ENCODE measurements at places on chromosomes 3 and 15. TPM values are rescaled to one million over a fixed set of nuclear protein-coding genes. Genes with fewer than 3 reads are reported as not detected.

GRCh38 chr3:63150880-63151279, 127.2 kb upstream of the SYNPR start:
- no peak for DNase-seq

GRCh38 chr15:65303687-65304380, 643 bp upstream of the RNU5B-1 start:
- peak; percentile 79 for DNase-seq

- no peak for DNase-seq
Observed at GRCh38 chr3:132911741-132912415, 126.3 kb upstream of the TMEM108 start.

The ZNF80 gene
- not detected for polyA plus RNA-seq

GRCh38 chr3:12957339-12957738, 115.9 kb downstream of the IQSEC1 start:
- no peak for DNase-seq

The MYZAP gene
- polyA plus RNA-seq, result 6.3 TPM

DNA sequence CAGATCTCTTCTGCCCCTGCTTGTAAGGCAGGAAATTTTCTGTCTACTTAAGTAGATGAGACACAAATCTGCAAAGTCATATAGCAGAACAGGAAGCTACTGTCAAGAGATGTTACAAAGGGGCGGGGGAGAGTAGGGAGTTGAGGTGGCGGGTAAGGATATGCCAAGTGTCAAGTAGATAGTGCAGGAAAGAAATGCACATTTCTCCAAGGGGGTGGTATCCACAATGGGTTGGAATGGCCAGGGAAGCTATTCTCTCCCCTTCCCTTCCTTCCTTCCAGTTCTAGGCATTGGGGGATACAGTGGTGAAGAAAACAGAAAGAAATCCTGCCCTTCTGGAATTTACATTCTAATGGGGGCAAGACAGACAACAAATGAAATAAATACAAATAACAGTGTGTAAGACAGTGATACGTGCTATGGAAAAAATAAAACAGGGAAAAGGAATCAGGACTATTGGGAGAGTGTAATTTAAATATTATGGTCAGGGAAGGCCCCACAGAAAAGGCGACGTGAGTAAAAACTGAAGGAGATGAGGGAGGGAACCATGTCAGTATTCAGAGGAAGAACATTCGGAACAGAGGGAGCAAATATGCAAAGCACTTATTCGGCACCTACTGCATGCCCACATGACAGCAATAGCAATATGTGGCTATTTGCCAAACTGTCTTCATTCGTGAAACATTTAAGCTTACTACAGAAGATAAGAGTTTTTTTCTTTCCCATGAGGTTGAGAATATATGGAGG, 42.8 kb upstream of the RNU6-1 start:
- DNase-seq, result peak; percentile 15

DNA sequence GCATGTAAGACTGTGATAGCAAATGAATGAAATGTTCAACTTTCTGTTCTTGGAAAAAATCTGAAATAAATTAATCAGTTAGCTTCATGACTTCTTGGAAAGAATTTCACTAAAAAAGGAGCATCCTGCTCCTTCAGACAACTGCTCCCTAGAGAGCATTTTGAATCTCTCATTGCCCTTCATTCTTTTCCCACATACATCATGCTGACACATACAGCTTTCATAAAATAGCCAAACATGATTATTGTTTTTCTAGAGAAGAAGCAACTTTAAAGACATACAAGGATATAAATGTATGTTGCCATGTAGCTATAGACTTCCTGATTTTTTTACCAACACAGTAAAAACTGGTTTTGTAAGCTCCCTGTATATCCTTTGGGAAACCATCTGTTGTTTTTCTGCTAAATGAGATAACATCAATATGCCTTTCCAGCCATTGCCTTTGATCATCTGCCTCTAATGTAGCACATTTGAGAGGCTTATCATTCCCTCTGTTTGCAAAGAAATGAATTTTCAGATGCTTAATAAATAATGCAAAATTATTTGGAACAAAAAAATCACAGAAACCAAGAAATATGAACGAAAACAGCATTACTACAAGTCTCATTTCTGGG, 248.2 kb upstream of the GPR149 start:
- peak; percentile 52 for DNase-seq

- no peak for DNase-seq
Observed at GRCh38 chr15:57735891-57736290, 29.4 kb downstream of the POLR2M start.

GRCh38 chr3:14455571-14456317, 53.3 kb downstream of the SLC6A6 start:
- no peak for DNase-seq

The PSTPIP1 gene
- not detected for polyA plus RNA-seq

- no peak for DNase-seq
Observed at GRCh38 chr3:99965077-99965476, 147.4 kb downstream of the CMSS1 start.

The CPNE9 gene
- not detected for polyA plus RNA-seq

DNA sequence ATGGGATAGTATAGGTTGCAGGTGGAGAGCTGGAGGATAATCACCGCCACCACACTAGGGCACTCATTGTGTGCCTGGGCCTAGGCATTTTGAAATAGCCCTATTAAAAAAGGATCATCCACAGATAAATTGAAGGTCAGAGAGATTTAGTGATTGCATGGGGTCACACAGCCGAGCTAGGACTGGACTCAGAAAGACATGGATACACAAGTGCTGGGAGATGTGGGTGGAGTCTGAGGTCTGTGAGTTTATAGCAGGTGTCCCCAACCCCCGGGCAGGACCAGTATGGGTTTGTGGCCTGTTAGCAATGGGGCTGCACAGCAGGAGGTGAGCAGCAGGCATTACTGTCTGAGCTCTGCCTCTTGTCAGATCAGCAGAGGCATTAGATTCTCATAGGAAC, 5.3 kb upstream of the ANKDD1A start:
- DNase-seq, result no peak

The FGD5 gene
- 17.0 TPM for polyA plus RNA-seq

The GABRG3 gene
- 1.3 TPM for polyA plus RNA-seq

The SPTSSB gene
- not detected for polyA plus RNA-seq

The GOLGA6A gene
- polyA plus RNA-seq, result 0.34 TPM

The CPB1 gene
- 2.0 TPM for polyA plus RNA-seq

The ACOX2 gene
- 26.7 TPM for polyA plus RNA-seq

DNA sequence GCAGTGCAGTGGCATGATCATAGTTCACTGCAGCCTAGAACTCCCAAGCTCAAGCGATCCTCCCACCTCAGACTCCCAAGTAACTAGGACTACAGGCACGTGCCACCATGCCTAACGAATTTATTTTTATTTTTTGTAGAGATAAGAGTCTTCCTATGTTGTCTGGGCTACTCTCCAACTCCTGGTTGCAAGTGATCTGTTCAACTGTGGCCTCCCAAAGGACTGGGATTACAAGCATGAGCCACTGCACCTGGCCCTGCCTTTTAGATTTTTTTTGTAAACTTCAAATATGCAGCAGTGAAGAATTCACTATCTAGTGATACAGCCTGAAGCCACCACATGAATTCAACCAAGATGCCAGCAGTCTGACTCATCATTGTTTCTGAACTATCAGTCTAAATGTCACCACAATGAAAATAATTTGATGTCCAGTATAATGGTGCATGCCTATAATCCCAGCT, 32.7 kb downstream of the UBXN7 start:
- DNase-seq, result no peak

GRCh38 chr3:118803096-118803476, 231.6 kb downstream of the IGSF11 start:
- no peak for DNase-seq

GRCh38 chr15:63982381-63982854, 63.9 kb downstream of the DAPK2 start:
- no peak for DNase-seq

GRCh38 chr15:49155834-49156627, 632 bp upstream of the COPS2 start:
- DNase-seq, result peak; percentile 21

DNA sequence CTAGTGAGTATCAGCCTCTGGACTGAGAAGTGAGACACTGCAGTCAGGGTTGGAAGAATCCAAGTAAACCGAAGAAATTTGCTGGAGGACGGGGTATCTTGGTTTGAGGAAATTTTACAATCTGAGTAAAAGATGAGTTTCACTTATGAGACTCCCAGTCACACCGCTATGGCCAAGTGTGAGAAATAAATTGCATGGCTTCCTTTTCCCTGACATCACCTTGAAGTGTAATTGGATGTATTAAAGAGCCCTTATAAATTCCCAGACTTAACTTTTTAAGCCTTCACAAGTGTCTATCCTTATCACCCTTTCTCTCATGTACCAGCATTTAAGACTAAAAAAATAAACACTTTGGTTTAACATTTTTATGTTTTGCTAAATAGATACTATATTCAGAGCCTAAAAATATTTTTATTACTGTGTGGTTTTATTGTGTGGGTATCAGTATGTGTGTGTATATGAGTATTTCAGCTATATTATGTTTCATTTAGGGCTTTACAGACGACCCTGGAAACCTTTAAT, 23.8 kb downstream of the USP3 start:
- no peak for DNase-seq

GRCh38 chr3:120143676-120144075, 49.4 kb upstream of the GSK3B start:
- DNase-seq, result no peak

GRCh38 chr3:130258532-130258952, 86.9 kb upstream of the COL6A5 start:
- peak; percentile 35 for DNase-seq

DNA sequence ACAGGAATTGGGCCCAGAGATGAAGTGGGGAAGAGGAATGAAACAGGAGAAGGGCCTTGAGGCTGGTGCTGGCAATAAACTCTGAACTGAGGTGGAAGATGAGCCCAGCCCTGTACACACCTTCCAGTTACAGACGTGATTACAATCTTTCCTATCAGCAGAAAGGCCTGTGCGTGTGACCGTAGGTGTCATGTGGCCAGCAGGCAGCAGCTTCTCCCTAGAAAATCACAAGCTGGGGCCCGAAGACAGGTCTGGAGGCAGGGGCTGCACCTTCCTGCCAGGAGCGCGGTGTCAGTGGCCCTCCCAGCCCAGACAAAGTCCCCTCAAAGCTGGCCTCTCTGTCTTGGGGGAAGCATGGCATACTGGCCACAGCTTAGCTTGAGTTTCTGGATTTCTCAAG, 16.7 kb upstream of the PIGZ start:
- DNase-seq, result no peak

DNA sequence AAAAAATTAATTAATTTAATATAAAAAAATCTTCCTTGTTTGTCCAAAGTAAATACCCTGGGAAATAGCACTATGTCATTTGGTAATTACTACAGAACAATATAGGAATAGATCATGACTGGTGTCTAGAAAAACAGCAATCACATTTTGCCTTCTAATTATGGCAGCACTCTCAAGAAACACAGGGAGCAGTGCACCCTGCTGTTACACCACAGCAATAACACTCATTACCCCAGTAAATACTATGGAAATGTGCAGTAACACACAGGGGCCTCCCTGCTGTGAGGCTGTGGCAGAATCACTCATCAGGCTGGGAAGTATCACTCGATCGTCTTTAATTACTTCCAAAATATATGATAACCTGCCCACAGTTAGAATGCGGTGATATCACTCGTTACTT, 646.0 kb downstream of the TUSC7 start:
- no peak for DNase-seq

- no peak for DNase-seq
Observed at GRCh38 chr3:123310741-123311140, 109.0 kb downstream of the SEC22A start.

DNA sequence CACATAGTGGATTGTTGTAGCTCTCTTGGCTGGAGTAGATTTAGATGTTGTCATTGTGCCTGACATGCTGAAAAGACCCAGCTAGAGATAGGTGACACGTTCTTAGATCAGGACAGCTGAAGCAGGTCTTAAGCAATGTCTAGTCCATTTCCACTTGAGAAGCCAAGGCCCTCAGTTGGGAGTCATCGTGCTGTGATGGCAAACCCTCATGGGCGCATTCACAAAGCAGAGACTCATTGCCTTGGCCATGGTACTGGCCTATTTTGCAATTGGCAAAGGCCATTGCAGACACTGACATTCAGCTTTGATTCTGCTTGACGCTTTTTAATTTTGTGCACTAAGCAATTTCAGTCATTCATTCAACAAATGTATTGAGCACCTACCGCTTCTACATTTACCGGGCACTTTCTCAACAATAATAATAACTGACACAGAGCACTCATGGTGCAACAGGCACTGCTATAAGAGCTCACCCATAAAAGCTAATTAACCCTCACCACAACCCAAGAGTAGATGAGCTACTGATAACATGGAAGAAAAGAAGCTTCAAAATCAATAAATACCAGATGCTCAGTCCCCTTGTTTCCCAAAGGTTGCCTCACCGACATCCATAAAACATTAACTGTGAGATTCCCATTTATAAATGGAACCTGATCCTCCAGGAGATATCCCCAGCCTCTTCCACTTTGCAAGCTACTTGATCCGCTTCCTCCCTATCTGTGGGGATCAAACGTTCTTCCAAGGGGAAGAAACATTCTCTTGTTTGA, 200.1 kb downstream of the TLE3 start:
- no peak for DNase-seq

DNA sequence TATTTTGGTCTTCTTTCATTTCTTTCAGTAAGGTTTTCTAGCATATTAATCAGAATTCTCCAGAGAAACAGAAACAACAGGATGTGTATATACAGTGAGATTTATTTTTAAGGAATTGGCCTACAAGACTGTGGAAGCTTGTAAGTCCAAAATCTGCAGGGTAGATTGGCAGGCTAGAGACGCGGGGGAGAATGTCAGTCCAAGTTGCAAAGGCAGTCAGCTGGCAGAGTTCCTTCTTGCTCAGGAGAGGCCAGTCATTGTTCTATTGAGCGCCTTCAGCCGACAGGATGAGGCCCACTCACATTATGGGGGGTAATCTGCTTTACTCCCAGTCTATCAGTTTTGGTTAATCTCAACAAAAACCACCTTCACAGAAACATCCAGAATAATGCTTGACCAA, 133.4 kb upstream of the UBE3A start:
- no peak for DNase-seq

The CTXN2 gene
- not detected for polyA plus RNA-seq

The CD276 gene
- 103 TPM for polyA plus RNA-seq

The DNAH1 gene
- polyA plus RNA-seq, result 4.0 TPM

DNA sequence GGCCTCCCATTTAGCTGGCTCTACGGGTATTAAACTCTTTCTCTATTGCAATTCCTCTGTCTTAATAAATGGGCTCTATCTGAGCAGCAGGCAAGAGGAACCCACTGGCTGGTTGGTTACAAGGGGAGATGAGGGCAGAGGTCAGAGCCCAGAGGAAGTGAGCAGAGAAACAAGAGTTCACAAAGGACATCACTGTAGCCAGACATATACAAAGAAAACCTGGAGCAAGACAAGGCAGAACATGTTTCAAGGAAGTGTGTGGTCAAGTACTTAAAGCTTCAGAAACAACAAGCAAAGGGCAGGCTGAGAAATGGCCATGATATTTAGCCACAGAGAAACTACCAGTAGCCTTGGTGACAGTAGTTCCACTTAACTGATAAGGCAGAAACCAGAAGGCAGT, 24.3 kb downstream of the SUSD5 start:
- no peak for DNase-seq

The CD86 gene
- 2.5 TPM for polyA plus RNA-seq

GRCh38 chr15:91223863-91224262, 123.8 kb downstream of the SV2B start:
- DNase-seq, result no peak
